Epithelial cell of proximal tubule (primary cell): ENCODE measurements at places on chromosomes 4 and X.

DNA sequence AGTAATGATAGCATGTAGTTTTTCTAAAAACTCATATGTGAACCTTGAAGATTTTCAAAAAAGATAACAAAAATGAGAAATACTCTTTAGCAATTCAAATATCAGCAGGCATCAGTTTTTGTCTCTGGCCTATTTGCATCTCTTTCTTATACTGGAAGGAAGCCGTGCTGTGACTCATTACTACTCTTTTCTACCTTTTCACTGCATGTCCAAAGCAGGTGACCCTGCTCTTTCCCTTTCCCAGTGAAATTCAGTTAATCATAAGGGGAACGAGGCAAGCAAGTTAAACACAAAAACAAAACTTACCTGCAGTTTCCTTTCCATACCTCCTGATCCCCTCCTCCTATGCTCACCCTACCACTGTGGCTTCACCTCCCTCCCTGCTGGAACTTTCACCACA is 9.3 kb downstream of the SPATA4 start:
- DNase-seq, result no peak

- DNase-seq, result no peak
Measured at GRCh38 chr4:16775411-16776154, 122.9 kb downstream of the LDB2 start.

- DNase-seq, result no peak
Measured at GRCh38 chr4:34193451-34194154, 2050.7 kb downstream of the ARAP2 start.

DNA sequence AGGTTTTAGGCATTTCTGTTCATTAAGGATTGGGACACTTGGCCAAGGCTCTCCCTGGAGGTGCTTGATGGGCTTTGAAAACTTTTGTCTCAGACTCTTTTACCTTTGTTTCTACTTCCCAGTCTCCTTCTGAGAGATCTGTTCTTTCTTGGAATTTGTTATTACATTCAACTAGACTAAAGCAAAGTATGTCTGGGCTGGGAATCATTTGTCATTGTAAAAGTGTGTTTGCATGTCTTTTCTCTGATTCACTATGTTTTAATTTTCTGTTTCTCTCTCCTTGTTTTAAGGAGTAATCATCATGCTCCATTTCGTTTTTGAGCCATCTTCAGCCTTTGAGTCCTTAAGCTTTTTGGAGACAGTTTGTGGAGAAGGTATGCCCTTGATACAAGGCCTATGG is 12.2 kb upstream of the PGRMC2 start:
- DNase-seq, result no peak

DNA sequence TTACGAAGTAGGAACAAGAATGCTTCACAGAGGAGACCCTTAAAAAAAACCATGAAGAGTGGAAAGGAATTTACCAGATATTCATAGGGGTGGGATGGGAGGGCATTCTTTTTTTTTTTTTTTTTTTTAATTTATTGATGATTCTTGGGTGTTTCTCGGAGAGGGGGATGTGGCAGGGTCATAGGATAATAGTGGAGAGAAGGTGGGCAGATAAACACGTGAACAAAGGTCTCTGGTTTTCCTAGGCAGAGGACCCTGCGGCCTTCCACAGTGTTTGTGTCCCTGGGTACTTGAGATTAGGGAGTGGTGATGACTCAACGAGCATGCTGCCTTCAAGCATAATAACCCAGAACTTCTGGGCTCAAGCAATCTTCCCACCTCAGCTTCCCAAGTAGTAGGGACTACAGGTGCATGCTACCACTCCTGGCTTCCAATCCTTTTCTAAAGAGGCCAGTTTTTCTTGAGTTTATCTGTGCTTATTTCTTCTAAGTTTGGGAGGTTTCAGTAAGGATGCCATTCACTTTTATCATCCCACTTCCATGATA is 65.9 kb upstream of the OGT start:
- no peak for DNase-seq

GRCh38 chr4:41385481-41385880 is 128.8 kb downstream of the UCHL1 start:
- no peak for DNase-seq

DNA sequence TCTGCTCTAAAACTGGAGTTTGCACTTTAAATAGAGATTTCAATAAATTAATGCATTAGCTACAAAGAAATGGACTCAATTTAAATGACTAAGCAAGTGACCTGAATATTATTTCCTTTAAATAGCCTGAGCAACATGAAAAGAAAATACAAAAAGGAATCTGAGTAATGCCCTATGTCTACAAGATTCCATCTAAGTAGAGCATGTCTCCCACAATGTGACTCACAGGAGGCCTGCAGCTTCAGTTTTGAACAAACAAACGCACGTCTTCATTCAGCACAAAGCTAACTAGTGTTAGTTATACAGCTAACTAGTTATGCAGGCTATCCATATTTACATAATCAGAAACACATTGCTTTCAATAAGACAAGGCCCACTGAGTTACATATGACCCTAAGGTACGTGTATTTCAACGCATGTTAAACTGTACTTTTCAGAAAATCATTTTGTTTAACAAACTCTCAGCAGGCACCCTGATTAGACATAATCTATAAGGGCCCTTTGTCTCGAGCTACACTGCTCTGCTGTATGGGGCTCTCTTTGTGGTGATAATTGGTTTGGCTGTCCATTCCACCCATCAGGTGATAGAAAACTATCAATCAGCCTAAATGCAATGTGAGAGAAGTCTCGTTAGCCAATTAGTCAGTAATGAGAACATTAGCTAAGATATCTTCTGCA is 116.5 kb downstream of the MAML3 start:
- DNase-seq, result peak; percentile 51

DNA sequence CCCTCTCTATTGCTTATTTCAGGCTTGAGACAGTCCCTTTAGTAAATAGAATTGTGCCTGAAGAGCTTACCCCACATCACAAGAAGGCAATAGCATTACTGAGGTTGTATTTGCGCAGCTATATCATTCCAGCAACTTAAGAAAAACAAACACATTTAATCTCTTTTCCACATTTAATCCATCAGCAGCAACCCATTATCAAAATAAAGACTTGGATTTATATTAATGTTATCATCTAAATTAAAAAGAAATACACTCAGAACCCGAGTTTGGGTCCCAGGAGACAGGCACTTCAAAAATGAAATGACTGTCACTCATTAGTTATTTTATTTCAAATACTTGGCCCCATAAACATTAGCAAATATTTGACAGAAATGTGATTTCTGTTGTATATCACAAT is 10.4 kb downstream of the TFDP3 start:
- no peak for DNase-seq

GRCh38 chr4:102348701-102349100 is 3.4 kb upstream of the SLC39A8 start:
- DNase-seq, result no peak

- no peak for DNase-seq
Measured at GRCh38 chr4:119139311-119139710, 3.7 kb downstream of the MYOZ2 start.

- no peak for DNase-seq
Measured at GRCh38 chrX:129769467-129770154, 10.1 kb upstream of the SASH3 start.

DNA sequence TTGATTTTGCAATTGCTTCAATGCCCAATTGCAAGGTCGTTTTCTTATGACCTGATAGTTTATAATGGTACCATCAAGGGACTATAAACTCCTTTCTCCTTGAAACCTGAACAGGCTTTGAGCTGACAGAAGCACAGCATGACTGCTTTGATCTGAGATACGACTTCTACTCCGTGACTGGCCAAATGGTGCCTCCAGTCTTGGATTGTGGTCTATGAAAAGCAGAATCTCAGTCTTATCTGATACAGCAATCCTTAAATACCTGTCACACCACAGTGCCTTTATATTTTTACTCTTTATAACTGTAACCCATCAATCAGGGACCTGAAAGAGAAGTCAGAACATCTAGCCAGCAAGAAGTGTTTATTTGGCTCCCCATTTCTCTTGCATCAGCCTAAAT is 93.1 kb downstream of the DOCK11 start:
- no peak for DNase-seq

GRCh38 chr4:54942721-54943120 is 182.7 kb downstream of the KDR start:
- DNase-seq, result no peak

DNA sequence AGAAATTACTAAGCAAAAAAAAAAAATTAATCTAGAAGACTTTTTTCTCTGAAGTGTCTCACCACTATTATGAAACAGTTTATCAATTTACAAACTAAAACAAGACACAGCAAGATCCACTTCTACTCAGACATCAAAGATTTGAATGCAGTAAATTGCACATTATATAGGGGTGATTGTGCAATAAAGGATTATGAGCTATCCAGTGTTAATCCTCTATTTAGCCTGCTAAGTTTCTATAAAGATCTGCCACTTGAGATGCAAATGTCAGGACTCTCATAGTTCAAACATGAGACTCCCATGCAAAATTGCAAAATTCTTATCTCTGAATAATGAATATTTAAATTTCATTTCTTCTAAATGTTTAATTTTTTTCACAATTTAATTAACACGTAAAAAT is 2.2 kb downstream of the TECRL start:
- DNase-seq, result no peak

DNA sequence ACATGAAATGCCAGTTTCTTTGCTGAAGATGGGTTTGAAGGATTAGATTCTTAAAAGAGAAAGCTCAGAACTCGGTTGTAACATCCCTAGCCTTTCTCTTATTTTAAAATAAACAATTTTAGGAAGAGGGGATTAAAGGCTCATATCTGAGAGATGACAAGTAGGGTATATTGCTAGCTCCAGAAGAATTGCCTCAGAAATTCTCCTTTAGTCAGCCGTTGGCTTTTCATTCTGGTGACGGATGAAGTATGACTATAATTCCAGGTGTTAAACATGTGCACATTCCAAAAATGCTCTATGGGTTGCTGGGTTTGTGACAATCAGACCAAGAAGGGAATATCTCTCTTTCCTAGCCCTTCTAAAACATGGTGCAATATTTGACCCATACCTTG is 17.8 kb downstream of the DKK2 start:
- DNase-seq, result no peak

GRCh38 chrX:79096145-79096556 is 48.3 kb upstream of the GPR174 start:
- DNase-seq, result no peak

DNA sequence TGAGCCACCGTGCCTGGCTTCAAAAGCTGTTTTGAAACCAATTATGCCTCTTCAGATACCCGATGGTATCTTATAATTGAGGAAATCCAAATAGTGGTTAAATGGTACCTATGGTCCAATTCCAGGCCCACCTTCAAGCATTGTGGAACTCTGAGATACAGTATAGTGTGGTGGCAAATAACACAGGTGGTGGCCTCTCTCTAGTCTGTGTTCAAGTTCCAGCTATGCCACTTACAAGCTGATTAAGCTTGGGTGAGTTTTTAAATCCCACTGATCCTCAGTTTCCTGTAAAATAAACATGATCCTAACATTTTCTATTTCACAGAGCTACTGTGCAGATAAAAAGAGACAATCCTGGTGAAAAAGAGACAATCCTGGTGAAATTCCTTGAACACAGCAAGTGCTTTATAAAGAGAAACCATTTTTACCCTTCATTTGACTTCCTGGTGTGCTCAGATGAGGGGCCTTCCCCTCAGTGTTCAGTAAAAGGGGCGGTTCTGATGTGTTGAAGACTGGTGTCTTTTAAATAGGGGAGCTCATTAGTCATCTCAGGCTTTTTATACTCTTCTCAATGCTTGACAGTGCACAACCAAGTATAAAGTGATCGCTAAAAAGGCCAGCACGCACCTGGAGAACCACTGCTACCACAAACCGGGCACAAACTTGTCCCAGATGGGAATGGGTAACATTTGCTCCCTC is 30.8 kb upstream of the CD40LG start:
- no peak for DNase-seq

DNA sequence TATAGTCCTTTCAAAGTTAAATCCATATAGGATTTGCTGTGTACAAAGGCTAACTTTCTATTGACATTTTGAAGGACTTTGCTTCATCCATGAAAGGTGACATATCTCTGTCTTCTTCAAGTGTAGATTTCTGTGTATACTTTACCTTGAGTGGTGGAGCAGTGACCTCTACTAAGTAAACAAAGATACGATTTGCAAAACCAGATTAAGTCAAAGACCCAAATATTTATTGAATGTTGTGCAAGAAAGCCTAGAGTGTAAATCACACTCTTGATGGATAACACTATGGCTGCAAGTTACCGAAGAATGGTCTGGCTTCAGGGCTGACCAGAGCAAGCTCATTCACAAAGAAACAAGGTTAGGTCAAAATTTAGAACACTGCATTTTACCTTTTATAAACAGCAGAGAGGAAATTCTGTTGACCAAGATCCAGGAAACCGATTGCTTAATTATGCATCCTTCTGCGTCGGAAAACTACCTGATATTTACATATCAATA is 5.4 kb upstream of the FGG start:
- no peak for DNase-seq

GRCh38 chrX:23382572-23382971 is 47.9 kb downstream of the PTCHD1 start:
- DNase-seq, result no peak

GRCh38 chr4:47484168-47484567 is 907 bp upstream of the ATP10D start:
- DNase-seq, result no peak

GRCh38 chrX:54288277-54288676 is 69.6 kb downstream of the WNK3 start:
- DNase-seq, result no peak

- no peak for DNase-seq
Measured at GRCh38 chr4:88725986-88726385, 28.4 kb upstream of the NAP1L5 start.

- DNase-seq, result no peak
Measured at GRCh38 chr4:24605216-24605615, 20.9 kb upstream of the DHX15 start.

DNA sequence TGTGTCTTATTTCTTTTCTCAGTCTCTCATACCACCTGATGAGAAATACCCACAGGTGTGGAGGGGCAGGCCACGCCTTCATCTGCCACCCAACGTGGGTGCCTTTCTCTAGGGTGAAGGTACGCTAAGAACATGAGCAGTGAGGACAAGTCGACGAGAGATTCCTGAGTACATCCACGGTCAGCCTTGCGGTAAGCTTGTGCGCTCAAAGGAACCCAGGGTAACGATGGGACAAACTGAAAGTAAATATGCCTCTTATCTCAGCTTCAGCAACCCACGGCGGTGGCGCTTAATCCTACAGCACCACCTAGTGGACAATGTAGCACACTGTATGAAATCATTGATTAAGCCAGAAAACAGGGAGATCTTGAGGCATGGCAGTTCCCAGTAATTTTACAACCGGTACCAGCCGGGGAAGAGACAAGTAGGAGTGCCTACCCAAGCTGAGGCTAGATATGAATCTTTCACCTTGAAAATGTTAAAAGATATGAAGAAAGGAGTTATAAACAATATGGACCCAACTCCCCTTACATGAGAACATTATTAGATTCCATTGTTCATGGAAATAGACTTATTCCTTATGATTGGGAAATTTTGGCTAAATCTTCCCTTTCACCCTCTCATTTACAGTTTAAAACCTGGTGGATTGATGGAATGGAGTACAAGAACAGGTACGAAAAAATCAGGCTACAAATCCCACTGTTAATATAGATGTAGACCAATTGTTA is 63.0 kb downstream of the ZNF732 start:
- DNase-seq, result peak; percentile 16

- DNase-seq, result no peak
Measured at GRCh38 chr4:4762909-4763821, 96.3 kb upstream of the MSX1 start.

GRCh38 chr4:57098941-57099340 is 11.2 kb downstream of the IGFBP7 start:
- DNase-seq, result no peak

- no peak for DNase-seq
Measured at GRCh38 chr4:116064331-116064730, 950.9 kb upstream of the NDST4 start.

- DNase-seq, result no peak
Measured at GRCh38 chr4:121541696-121542095, 155.1 kb downstream of the ANXA5 start.
